ENCODE measurements at places on chromosomes 1 and 21.

GRCh38 chr1:186152620-186153239 is 222.3 kb downstream of the TPR start:
- DNase-seq: no peak

DNA sequence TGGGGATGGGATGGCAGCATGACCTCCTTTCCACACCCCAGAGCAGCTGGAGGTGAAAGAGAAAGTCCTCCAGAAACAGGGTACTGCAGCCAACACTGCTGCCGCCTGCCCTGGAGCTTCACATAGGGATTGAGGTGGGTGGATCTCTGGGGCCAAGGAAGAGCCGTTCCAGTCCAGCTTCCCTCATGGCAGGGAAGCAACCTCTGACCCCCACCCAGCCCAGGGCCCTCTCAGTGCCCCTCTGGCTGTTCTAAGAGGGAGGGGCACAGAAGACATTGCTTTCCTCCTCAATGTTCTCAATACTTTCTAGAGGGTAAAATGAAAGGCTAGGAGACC is 5.7 kb downstream of the KIF21B start:
- DNase-seq: no peak

- DNase-seq: no peak
Measured at GRCh38 chr1:78755986-78756385, 106.4 kb downstream of the IFI44 start.

DNA sequence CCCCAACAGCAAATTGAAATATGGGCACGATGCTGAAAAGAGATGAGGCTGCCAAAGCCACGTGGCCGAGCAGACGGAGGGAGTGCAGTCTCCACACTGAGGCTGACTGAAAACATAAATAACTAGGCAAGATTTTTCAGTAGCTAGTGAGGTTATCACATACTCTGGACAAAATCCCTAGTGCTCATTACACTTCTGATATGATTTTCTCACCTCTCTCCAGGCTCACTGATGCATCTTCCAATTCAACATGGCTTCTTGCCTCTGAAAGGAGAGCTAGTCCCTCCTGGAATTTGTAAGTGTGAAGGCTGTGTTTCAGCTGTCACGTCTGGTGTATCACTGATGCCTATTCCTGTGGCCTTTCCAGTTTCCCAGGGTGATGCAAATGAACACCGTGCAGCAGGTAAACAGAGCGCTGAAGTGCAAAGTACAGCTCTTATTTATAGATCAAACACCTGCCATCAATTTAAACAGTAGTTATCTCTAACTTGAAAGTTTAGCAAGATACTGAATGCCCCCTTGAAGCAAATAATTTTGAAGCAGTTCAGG is 656.1 kb downstream of the KIF26B start:
- no peak for DNase-seq

GRCh38 chr21:45974073-45975019 is 7.2 kb upstream of the COL6A1 start:
- DNase-seq: no peak

- no peak for DNase-seq
Measured at GRCh38 chr1:192983349-192983980, 75.7 kb downstream of the UCHL5 start.

DNA sequence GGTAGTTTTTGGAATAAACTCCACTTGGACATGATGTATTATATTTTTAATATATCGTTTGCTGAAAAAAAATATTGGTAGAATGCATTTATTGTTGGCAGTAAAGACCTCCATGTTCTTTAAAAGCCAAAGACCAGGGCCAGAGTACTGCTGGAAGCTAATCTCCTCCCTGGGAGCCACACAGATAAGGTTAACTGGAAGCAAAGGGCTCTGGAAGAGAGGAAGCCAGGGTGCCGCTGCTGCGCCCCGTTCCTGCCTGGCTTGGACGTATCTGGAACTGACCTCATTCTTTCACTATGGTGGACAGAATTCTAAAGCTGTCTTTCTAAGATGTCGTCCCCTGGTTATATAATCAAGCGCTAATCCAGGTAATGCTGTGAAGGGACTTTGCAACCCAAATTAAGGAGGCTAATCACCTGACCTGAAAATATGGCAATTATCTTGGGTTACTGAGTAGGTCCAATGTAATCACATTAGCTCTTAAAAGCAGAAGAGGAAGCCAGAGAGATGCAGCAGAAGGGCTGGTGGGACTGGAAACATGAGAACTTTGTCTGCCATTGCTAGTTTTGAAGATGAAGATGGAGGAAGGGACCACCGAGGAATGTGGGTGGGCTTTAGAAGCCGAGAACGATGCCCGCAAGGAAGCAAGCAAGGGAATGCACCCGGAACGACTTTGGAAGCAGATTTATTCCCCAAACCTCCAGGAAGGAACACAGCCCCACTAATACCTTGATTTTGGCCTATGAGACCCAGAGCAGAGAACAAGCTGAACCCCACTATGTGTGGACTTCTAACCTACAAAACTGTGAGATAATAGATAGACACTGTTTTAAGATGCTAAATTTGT is 167.7 kb upstream of the KCNJ15 start:
- no peak for DNase-seq

- no peak for DNase-seq
Measured at GRCh38 chr1:201713086-201713810, 115.7 kb upstream of the IPO9 start.

GRCh38 chr1:96579636-96580035 is 141.9 kb upstream of the PTBP2 start:
- no peak for DNase-seq

DNA sequence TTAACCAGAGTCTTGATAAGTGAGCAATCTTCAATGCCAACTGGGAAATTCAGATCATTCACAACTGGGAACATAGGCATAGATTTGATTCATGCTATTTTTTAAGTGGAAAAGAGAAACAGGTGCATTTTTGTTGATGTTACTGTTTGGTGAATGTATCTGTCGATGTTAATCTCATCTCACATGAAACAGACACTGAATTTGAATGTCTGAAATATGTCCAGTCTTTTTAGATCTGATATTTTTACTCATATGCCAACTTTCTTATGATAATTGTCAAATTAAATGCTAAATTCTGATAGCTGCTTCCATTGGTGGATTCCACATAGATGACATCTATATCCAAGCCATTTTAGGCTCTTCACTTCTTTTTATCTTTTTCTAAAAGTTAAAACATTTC is 213.1 kb downstream of the RYR2 start:
- no peak for DNase-seq

DNA sequence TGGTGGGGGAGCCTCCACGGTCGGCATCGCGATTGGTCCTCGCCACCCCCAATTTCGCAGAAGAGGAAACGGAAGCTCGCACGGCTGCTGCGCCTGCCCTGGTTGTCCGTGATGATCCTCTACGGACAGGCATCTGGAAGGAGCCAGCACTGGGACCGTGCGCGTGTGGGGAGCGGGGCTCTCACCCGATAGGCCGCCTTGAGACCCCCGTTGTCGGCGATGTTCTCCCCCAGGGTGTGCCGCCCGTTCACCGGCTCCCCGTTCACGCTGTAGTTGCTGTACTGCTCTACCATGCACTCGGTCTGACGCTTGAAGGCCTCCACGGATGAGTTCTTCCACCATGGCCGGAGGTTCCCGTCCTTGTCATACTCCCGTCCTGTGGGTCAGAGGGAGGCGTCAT is 48.4 kb upstream of the EIF4G3 start:
- no peak for DNase-seq

DNA sequence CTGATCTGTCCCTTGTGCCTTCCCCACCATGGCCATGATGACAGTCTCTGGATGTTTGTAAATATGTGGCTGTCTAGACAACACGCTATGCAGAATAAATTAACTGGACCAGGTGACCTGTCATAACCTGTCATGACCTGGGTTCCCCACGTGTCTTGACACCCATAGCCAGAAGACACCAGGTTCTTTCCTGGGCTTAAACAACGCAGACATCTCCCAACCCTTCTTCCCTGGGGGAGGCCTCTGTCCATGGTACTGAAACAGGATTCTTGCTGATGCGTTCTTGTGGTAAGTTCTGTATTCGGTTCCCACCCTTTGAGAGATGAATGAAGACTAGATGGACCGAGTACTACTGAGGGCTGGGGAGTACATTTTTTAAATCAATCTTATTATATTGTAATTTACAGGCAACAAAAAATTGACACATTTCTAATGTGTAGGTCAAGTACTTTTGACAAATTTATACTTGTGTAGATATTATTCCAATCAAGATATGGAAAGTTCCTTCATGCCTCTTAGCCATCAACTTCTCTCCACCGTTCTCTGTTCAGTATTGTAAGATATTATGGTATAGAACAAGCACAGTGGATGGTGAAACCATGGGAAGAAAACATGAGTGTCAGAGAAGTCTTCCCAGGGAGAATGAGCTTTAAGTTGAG is 738.8 kb downstream of the PTPRU start:
- DNase-seq: no peak

- DNase-seq: no peak
Measured at GRCh38 chr1:206503591-206504362, 3.6 kb upstream of the RASSF5 start.

DNA sequence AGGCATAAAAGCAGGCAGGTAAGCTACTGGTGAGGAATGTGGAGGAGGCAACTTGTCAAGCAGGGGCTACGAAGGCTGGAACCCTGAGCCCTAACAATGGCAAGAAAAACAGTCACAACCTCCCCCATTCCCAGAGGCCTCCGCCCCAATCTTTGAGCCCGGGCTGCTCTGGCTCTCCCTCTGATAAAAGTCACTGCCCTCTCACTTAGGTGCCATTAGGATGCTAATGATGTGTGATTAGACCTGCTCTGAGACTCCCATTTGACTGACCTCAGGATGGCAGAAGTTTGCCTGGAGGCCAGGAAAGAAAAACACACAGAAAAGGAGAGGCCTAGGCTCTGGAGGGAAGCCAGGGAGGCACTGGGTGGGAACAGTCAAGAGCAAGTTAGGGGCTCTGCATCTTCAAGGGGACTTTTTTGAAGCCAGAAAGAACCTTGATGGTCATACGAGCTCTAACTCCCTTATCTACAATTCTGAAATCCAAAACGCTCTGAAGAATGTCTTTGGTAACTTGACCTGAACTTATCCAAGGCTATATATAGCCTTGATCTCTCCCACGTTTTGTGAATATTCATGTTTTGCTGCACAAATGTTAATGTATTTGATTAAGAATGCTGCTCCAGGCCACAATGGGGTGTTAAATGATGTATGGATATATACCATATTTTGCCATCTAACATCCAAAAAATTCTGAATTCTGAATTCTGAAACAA is 98.9 kb downstream of the TRABD2B start:
- no peak for DNase-seq

- no peak for DNase-seq
Measured at GRCh38 chr1:180925471-180926051, 12.9 kb downstream of the KIAA1614 start.

- DNase-seq: no peak
Measured at GRCh38 chr1:219806020-219806419, 122.3 kb downstream of the SLC30A10 start.

- no peak for DNase-seq
Measured at GRCh38 chr1:246923900-246924299, 7.8 kb downstream of the AHCTF1 start.

DNA sequence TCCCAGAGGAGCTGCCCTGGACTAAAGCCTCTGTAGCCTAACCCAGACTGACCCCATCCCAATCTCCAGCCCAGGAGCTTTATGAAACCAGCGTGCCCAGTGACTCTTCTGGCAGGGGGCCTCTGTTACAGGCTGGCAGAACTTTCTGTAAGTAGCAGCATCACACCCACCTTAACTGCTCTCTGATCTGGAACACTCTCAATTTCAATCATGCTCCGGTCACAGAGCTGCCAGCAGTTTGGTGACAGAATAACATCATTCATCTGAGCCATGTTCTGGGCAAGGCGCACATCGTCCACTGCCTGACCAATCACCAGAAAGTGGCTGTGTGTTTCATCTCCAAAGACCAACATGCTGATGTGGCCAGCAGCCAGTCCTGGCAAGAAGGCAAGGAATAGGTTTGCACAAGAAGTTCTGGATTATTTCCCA is 14.7 kb downstream of the ADCY10 start:
- no peak for DNase-seq

DNA sequence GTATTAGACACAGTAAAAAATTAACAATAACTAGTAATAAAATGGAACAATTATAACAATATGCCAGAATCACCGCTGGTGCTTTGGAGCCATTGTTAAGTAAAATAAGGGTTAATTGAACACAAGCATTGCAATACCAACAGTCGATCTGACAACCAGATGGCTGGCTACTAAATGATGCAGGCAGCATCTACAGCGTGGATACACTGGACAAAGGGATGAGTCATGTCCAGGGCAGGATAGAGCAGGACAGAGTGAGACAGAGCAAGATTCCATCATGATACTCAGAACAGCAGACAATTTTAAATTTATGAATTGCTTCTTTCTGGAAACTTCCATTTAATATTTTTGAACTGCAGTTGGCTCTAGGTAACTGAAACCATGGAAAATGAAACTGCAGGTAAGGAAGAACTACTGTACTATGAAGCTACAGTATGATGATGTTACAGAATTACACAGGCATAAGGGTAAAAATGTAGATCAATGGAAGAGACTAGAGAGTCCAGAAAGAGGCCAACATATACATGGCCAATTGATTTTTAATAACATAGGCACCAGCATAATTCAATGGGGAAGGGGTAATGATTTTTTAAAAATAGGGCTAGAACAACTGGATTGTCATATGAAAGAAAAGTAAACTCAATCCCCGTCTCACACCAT is 168.7 kb downstream of the RRAGC start:
- DNase-seq: no peak

- DNase-seq: no peak
Measured at GRCh38 chr1:212794561-212795014, 2.9 kb downstream of the TATDN3 start.

- DNase-seq: no peak
Measured at GRCh38 chr1:77560741-77561140, 121.7 kb downstream of the ZZZ3 start.

- DNase-seq: no peak
Measured at GRCh38 chr1:13723810-13724209, 23.8 kb downstream of the PRDM2 start.

GRCh38 chr1:30043731-30044408 is 679.5 kb downstream of the MATN1 start:
- no peak for DNase-seq

GRCh38 chr21:15289896-15290841 is 225.4 kb upstream of the NRIP1 start:
- no peak for DNase-seq

DNA sequence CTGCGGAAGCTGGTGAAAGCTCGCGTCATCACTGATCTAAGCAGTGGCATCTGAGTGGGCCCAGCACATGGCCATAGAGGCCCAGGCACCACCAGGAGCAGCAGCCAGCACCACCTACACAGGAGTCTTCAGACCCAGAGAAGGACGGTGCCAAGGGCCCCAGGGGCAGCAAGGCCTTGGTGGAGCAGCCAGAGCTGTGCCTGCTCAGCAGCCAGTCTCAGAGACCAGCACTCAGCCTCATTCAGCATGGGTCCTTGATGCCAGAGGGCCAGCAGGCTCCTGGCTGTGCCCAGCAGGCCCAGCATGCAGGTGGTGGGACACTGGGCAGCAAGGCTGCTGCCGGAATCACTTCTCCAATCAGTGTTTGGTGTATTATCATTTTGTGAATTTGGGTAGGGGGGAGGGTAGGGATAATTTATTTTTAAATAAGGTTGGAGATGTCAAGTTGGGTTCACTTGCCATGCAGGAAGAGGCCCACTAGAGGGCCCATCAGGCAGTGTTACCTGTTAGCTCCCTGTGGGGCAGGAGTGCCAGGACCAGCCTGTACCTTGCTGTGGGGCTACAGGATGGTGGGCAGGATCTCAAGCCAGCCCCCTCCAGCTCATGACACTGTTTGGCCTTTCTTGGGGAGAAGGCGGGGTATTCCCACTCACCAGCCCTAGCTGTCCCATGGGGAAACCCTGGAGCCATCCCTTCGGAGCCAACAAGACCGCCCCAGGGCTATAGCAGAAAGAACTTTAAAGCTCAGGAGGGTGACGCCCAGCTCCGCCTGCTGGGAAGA is 3.2 kb upstream of the ARTN start:
- no peak for DNase-seq
